ENCODE measurements at places on chromosomes 12 and 14.

GRCh38 chr12:28578833-28579252 is 388.6 kb downstream of the CCDC91 start:
- DNase-seq = no peak

DNA sequence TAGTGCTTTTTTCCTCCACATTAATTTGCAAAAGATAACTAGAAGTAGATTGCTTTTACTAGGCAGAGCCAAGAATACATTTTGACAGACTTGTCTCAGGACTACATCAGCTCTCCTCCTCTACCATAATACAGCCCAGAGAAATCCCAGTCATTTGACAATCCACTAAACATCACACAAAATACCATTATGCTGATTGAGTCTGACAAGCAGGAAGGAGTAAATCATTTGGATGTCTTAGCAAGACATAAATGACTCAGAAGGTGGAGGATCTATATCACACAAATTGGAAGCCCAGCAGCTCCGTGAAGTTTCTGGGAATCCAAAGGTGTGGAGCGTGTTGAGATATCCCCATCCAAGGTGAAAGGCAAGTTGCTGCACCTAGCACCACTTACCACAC is 75.4 kb upstream of the FKBP4 start:
- DNase-seq = peak; percentile 3

DNA sequence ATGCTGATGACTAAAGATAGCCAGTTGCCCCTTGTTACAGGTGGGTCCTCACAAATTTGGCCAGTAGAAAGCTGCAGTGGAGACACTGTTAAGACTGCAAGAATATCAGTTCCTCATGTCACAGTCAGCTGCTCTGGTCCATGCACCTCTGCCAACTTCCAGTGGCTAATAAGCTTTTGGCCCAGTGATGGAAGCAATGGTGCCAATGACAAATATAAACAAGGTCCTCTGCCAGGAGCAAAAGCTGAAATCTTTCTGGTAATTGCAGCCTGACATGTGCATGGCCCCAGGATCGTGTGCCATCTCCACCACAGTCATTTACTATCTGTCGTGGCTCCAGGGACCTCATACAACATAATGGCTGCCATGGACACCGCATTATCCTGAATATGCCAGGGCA is 85.4 kb upstream of the TMEM260 start:
- DNase-seq = no peak

- no peak for DNase-seq
Observed at GRCh38 chr14:54394596-54394995, 2.2 kb upstream of the CDKN3 start.

DNA sequence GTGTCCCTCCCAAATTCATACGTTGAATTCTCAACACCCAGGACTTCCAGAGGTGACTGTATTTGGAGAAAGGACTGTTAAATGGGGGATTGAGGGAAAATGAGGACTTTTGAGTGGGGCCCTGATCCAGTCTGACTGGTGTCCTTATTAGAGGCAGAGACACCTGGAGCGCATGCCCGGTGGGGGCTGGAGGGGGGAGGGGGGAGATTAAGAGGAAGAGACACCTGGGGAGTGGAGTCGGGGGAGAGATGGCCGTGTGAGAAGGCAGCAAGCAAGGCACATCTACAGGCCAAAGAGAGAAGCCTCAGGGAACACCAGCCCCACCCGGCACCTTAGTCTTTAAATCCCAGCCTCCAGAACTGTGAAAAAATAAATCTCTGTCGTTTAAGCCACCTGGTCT is 209.7 kb downstream of the SLC41A2 start:
- no peak for DNase-seq

DNA sequence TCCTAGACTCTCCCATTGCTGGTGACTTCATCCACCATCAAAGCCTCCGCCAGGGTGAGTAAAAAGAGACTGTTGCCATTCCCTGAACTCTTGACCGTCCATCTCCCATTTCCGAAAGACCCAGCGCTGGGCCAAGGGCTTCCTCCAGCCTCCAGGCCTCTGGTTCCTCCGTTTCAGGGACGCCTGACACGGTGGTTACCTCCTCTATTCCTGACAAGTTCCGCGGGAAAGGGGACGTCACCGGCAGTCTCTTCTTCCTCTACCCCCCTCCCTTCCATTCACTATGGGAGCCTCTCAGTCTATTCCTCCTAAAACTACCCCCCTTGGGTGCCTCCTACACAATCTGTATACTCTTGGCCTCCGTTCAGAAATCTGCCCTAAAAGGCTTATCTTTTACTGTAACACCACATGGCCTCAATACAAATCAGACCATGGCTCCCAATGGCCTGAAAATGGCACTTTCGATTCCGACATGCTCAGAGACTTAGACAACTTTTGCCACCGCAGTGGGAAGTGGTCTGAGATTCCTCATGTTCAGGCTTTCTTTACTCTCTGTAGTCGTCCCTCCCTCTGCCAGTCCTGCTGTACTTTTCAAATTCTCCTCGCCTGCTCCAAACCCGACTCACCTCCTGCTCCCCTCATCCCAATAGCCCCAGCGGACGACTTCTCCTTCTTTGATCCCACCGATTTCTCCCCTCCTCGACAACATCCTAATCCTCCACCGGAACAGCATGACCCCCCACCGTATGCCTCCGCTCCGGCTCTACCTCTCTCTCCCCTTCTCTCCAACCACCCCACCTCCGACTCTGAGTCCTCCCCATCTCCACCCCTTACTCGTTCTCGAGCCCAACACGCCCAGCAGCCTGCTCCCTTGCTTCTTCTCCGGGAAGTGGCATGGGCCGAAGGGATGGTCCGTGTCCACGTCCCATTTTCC is 70.4 kb downstream of the MOK start:
- no peak for DNase-seq

GRCh38 chr12:57370072-57370471 is 60.8 kb downstream of the R3HDM2 start:
- no peak for DNase-seq

GRCh38 chr14:103626146-103626850 is 2.7 kb upstream of the KLC1 start:
- DNase-seq = no peak

- DNase-seq = no peak
Observed at GRCh38 chr12:97151481-97151880, 244.4 kb downstream of the NEDD1 start.

Measured in GM04504 (cell line).